KBM-7 (cell line): ENCODE measurements at places on chromosomes 1 and 21.
A peak's percentile ranks its signal among the peaks of the same experiment; 100 is the strongest.

DNA sequence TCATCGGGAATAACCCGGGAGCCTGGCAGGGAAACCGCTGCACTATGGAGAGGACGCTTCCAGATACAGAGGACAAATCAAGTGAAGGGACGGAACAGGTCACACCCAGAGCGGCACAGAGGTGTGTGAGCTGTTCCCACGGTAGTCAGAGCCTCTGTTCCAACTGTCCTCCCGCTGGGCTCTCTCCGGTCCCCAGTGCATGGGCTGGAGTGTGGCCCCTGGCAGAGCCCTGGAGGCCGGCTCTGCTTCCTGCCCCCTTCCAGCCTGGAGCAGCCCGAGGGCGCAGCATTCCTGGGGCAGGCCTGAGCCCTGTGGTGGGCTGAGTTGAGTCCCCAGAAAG is 11.9 kb upstream of the ZBTB21 start:
- DNase-seq = no peak

DNA sequence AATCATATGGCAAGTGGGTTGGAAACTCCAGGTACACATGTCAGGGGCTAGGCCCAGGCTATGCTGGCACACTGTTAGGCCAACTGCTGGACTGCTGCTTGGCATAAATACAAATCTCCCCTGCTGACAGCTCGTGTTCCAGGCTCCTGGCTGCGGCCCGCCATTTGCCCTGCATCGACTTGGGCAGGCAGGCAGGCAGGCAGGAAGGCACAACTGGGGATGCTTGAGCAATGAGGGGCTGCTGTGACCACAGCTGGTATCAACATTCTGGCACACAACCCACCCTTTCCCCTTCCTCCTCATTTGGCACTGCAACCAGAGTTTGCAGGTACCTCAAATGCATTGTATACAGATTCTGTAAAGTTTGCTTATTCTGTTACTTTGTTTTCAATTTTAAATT is 53.2 kb downstream of the SAMSN1 start:
- no peak for DNase-seq

DNA sequence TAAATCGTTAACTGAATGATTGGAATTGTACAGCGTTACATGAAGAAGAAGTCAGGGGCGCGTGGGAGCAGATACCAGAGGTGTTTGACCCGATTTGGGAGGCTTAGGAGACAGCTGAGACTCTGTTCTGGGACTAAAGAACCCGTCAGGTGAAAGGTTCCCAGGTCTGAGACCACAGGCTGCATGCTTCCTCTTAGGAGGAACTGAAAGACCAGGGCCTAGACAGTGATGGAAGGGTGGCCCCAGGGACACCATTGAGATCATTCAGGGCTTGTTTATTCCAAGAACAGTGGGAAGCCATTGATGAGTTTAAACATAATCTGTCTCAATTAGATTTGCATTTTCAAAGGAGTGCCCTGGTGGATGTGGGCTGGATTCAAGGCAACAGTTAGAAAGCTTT is 904 bp downstream of the KLF17 start:
- DNase-seq = no peak

DNA sequence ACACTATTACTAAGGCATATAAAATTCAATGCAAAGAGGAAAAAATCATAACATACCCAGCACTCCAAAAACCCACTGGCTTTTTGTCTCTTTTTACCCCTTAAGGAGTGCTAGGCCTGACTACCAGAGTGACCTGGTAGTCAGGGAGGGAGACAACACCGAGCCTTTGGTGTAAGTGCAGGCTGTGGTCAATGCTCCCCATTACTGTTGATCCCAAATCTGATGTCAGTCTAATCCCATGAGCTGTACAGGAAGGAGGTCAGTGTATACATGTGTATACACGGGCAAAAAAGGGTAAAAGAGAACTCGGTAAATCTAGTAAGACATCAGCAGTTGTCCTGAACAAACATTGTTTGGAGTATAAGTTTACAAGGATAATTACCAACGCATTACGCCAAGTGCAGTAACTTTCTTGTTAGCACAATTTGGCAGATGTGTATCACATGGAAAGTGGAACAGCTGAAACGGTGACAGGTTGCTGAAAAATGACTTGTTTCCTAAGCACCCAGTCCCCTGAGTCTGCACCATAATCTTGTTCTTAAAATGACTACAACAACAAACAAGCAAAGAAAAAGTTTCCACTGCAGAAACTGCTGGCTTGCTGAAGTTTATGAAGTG is 217.9 kb downstream of the KCNH1 start:
- no peak for DNase-seq

DNA sequence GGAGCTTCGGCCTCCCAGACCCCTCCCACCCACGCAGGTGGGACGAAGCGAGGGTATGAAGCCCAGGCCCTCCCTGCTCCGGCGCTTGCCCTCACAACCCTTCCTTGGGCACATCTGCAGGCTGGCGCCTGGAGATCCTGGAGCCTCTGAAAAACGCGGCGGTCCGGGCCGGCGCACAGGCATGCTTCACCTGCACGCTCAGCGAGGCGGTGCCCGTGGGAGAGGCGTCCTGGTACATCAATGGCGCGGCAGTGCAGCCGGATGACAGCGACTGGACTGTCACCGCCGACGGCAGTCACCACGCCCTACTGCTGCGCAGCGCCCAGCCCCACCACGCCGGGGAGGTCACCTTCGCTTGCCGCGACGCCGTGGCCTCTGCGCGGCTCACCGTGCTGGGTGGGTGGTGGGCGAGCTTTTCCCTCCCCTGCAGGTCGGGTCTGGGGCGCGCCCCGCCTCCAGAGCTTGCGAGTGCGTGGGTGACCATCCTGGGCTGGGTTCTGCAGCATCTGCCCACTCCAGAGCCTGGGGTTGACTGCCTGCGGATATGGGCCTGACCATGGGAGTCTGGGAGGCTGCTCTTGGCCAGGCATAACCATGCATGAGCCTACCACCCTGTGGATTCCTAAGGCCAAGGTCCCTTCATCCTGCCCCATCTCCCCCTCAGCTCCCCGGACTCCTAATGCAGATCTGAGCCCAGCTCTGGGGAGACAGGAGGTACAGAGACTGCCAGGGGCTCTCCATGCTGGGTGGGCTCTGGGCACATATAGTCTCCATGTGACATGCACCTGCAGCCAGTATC is 89.8 kb downstream of the TRIM11 start:
- no peak for DNase-seq

DNA sequence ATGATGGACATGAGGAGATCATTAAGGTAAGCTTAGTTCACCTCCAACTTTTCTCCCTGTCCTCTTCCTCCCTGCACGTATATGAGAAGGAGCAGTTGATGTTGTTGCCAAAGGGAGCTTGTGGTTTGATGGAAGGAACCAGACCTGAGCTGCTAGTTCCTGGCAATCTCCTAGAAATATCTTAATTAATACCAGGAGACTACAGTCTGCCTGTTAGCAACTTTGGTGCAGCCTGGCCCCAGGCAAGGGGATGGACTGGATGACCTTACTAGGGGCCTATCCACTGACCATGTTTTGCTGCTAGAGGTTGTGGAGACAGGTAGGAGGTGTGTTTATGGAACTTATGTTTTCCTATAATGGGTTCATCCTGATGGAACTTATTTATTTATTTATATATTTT is 22.6 kb downstream of the TUFT1 start:
- no peak for DNase-seq

GRCh38 chr1:10415211-10415930 is 14.9 kb upstream of the CENPS start:
- peak; percentile 89 for DNase-seq

GRCh38 chr1:215056584-215056983 is 26.0 kb upstream of the KCNK2 start:
- DNase-seq = no peak

DNA sequence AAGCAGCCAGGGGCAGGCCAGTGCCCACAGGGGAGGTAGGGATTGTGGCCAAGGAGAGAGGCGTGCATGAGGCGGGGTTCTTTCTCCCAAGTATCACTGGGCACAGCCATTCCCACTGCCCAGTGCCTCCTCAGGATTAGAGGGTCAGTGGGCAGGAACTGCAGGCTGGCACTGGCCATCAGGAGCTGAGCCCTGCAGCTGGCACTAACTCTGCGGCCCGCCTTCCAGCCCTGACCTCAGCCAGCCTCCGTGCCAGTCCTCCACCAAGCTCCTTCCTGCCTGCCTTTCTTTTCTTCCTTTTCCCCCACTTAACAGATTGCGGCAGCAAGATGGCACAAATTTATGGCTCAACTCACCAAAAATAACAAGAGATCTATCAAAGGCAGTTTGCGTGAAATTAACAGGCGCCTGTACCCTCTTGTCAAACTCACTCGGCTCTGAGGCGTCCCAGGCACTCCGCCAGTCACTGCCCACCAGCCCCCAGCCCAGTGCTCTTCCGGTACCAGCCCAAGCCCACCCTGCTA is 11.1 kb downstream of the ADGRB2 start:
- no peak for DNase-seq

DNA sequence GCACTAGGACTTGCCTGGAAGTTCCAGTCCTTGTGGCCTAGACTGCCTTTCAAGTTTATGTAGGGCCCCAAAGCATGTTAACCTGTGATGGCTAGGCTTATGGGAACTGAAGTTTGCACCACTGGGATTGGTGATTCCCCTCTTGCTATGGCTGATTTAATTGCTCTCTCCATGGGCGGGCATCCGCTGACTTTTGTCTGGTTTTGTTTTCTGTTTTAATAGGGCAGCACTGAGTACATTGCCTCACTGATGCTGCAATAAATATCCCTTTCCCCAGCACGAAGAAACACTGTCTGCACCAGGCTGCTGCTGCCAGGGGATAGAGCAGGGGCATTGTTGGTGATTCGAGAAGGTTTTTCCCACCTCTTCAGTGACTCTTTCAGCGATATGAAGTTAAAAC is 73.3 kb upstream of the PDE4B start:
- DNase-seq = no peak

DNA sequence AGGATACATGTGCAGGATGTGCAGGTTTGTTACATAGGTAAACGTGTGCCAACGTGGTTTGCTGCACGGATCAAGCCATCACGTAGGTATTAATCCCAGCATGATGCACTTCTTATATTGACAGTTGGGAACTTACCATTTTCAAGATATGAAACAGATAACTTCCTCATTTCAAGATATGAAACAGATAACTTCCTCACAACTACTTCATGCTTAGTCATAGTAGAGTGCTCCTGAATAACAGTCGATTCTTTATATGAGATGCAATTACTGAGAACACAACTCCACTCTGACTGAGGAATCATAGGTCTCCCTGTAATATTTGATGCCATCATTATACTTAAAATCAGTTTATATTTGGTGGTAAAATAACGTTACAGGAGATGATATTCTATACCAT is 1124.3 kb downstream of the AMY1C start:
- DNase-seq = no peak

DNA sequence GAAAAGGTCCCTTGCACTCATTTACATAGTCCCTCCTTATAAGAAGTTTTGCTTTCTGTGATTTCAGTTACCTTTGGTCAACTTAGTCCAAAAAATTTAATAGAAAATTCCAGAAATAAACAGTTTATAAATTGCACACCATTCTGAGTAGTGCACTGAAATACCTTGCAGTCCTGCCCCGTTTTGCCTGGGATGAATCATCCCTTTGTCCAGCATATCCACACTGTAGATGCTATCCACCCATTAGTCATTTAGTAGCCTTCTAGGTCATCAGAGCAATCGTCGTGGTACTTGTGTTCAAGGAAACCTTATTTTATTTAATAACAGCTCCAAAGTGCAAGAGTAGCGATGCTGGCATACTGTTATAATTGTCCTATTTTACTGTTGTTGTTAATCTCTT is 38.0 kb downstream of the SPRTN start:
- DNase-seq = no peak

DNA sequence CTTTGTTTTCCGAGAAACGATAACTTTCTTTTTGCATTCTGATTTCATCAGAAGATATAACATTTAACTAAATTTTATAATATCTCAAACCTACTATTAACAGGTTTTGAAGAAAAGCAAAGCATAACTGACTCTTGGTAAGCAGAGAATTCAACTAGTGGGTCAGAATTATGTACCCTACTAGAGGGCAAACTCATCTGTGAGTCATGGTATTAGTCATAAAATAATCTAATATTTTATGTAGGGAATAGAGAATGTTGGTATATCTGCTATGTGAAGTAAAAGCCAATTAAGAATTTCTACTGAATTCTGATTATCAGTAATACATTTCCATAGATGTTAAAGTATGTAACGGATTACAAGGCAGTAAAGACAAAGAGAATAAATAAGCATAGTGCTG is 56.8 kb downstream of the USP1 start:
- no peak for DNase-seq

DNA sequence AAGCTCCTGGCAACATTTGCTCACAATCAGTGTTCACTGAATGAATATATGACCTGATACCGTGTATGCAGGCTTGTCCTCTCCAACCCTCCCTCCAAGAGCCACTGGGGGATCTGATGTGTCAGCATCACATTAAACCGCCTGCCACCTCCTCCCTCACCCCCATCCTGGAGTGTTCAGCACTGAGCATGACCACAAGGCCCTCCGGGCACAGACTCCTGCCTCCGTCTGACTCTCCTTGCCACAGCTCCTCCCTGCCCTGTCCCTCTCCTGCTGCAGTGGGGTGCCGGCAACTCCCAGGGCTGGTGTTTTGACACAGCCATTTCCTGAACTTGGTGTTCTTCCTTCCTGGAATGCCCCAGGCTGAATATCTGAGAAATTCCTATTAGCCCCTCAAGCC is 136.7 kb downstream of the FCRL5 start:
- no peak for DNase-seq

GRCh38 chr1:14661222-14661621 is 62.7 kb downstream of the KAZN start:
- no peak for DNase-seq

GRCh38 chr1:64960731-64961130 is 5.6 kb downstream of the JAK1 start:
- no peak for DNase-seq

DNA sequence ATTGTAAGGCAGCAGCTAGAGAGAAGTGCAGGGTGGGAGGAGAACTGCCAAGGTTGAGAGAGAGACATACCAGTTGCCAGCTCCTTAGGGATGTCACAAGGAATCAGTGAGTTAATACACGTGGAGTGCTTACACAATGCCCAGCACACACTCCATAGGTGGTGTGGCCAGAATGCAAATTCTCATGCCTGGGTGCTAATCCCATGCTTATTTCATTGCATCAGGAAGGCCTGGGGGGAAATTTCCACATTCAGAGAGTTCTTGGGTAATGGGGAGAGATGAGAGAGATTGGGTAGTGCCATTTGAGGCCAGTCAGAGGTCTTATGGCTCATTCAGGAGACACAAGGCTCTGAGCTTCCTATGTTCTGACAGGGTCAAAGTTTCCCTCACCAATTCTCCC is 38.7 kb downstream of the GJA5 start:
- DNase-seq = no peak

DNA sequence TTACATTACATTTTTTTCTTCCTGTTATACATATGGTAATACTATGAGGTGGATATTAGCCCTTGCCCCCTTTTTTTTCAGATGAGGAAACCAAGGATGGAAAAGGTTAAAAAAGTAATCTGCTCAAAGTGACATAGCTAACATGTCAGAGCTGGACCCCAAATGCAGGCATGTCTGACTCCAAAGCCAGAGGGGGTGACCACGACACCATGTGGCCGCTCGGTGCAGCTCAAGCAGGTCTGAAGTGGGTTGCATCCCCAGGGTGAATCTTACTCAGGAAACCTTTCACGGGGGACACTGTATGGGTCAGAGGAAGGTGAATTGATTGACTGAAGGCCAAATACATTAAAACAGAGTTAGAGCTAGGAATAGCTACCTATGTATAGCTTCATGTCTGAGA is 34.8 kb downstream of the CD34 start:
- no peak for DNase-seq

- DNase-seq = no peak
Measured at GRCh38 chr1:173451981-173452380, 25.2 kb upstream of the PRDX6 start.
